Motor neuron (in vitro differentiated cells): ENCODE measurements at places on chromosomes 11 and 22. TPM values are rescaled to one million over a fixed set of nuclear protein-coding genes. Genes with fewer than 3 reads are reported as not detected.

Gene CDC42EP1
- 6.4 and 10.1 TPM in 2 replicates for total RNA-seq

Gene DERL3
- total RNA-seq: 8.4 and 9.3 TPM in 2 replicates

Gene ALX4
- total RNA-seq: 0.16 and 0.38 TPM in 2 replicates

Gene FREY1
- 1.5 and 2.2 TPM in 2 replicates for total RNA-seq

Gene TMEM191C
- 16.1 and 16.8 TPM in 2 replicates for total RNA-seq

Gene C11orf97
- not detected in 2 replicates for total RNA-seq

Gene ISX
- total RNA-seq: 0.04 and 0.09 TPM in 2 replicates

Gene GGTLC2
- not detected in 2 replicates for total RNA-seq

Gene CNGA4
- total RNA-seq: 0.43 and 0.94 TPM in 2 replicates

Gene MS4A6A
- 0.17 TPM in 1 of 2 replicates, not detected in the other for total RNA-seq

Gene PATE2
- 0.22 and 0.36 TPM in 2 replicates for total RNA-seq

Gene CRYBB3
- not detected in 2 replicates for total RNA-seq

Gene TSGA10IP
- total RNA-seq: 0.41 TPM in 1 of 2 replicates, not detected in the other

Gene INSC
- 8.3 and 8.7 TPM in 2 replicates for total RNA-seq

Gene EIF4G2
- total RNA-seq: 599 and 614 TPM in 2 replicates

DNA sequence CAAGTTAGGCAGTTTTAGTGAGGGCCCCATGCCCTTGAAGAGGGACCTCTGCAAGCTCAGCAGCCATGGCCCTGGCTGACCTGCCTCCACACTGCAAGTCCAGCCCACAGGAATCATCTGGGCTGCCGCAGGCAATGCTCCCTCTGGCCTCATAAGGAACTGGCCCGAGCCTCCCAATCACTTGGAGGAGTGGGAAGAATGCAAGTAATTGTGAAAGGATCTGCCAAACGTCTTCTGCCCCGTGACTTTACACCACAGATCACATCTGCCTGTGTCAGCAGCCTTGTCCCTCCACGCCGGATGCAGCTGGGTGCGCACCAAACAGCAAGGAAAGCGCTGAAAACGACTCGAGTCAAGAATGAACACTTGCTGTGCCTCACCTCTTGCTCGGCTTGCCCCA is 23.8 kb downstream of the OPCML start:
- no peak for ATAC-seq

- ATAC-seq: no peak
Measured at GRCh38 chr11:119602745-119603373, 126.1 kb downstream of the NECTIN1 start.

DNA sequence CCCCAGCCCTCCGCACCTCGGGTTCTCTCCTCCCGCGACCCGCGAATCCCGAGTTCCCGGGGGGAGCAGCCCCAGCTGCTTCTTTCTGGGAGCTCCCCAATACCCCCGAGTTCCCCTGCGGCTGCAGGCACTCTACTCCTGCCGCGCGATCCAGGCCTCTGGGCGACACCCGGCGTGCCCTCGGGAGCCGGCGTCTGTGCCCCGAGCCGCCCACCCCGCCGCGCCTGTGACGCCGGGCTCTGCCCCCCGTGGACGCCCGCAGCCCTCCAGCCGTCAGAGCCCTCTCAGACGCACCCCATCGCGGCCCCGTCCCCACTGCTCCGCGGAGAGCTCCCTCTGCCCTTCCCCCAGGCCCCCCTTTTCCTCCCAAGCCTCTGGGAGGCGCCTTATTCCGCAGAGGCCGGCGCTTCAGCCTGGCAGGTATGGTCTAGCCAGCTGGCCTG is 422 bp downstream of the GLB1L2 start:
- ATAC-seq: peak; percentile 58

GRCh38 chr22:36201630-36202319 is at the start of gene APOL4:
Gene APOL4 (minus strand): TSS chr22:36201809. CDS start chr22:36201734, 75 bp downstream.
- peak; percentile 11 for ATAC-seq

DNA sequence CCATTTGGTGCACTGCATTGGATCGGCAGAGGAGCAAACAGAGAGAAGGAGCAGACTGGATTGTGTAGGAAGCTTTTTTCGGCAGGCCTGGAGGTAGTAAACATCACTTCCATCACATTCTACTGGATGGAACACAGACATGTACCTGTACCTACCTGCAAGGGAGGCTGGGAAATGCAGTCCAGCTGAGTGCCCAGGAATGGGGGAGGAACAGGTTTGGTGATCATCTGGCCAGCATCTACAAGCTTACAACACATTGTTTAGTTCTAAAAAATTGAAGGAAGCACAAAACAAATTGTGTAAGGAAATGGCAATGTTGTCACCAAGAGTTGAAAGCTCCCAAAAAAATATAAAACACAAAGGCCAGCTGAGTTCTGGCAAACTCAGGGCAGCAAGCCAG is 19.1 kb downstream of the SMIM38 start:
- ATAC-seq: no peak

GRCh38 chr11:130472434-130472961 is 24.1 kb downstream of the ADAMTS15 start:
- ATAC-seq: no peak

- ATAC-seq: no peak
Measured at GRCh38 chr22:27601195-27601594, 200.4 kb downstream of the MN1 start.

- ATAC-seq: no peak
Measured at GRCh38 chr11:59145534-59145933, 2.9 kb downstream of the FAM111A start.

GRCh38 chr11:124880290-124880611 is 15.0 kb downstream of the ROBO3 start:
- no peak for ATAC-seq

DNA sequence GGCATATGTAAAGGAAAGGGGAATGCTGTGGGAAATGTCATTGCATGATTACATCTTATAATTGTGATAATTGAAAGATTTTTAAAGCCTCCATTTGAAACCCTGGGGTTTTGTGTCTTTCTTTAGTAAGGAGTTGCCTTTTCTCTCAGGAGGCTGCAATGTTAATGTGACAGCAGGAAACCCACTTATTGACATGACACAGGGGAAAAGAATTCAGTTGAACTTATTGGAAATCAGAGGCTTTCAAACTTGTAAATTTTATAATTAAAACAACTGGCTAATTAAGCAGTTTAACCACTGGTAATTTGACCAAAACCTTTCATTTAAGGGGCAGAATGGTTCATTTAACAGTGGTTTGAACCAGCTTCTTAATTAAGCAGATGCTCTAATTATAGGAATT is 31.2 kb downstream of the MRPL48 start:
- ATAC-seq: no peak

GRCh38 chr22:40182231-40182835 is 4.6 kb downstream of the TNRC6B start:
- no peak for ATAC-seq

GRCh38 chr11:87198266-87198881 is 160.6 kb downstream of the TMEM135 start:
- no peak for ATAC-seq

DNA sequence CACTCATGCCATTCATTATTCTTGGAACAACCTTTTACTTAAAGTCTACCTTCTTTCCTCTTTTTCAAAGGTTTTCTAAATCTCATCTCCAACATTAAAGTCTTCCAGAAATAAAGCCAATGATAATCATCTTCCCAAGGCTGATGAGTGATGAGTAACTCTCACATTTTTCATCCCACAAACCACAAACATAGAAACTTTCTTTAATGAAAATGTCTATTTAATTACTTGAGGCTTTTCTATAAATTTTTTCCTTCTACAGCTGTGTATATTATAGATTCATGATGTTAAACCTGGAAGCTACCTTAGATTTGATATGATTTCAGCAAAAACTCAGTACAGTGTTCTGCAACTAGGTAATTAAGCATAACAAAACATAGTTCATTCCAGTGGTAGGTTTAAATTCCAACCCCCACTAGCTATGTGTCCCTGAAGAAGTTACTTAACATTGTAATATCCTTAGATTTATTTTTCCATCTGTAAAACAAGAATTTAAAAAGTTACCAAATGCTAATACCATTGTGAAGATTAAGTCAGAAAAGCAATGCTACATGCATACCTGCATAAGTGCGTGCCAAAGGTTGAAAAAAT is 845.4 kb downstream of the KCNA4 start:
- ATAC-seq: no peak

GRCh38 chr11:87493516-87493915 is 455.8 kb downstream of the TMEM135 start:
- no peak for ATAC-seq

DNA sequence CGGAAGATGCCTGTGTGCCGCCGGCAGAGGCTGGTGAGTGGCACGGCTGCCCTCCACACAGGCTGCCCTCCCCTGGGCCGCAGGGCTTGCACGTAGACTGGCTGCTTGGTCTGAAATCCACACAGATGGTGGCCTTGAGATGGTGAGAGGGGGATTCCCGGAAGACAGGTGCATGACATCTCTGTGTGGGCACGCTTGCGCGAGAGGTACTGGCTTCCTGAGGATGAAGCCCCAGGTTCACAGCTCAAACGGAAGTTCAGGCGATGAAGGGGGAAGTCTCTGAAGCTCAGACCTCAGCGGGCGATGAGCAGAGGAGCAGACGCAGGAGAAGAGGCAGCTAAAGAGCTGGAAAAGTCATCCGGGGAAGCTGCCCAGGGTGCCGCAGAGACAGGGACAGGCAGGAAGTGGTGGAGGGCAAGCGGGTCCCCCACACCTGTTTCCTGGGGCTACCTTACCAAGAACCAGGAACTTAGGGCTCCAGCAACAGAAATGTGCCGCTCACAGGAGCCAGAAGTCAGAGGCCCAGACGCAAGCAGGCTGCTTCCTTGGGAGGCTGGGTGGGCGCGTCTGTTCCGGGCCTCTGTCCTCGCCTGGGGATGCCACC is 7.2 kb downstream of the CRELD2 start:
- ATAC-seq: no peak

- ATAC-seq: peak; percentile 82
Measured at GRCh38 chr11:12377106-12377823, at the start of gene PARVA. Gene PARVA (plus strand): TSS chr11:12377571. CDS start chr11:12377648, 77 bp downstream.

DNA sequence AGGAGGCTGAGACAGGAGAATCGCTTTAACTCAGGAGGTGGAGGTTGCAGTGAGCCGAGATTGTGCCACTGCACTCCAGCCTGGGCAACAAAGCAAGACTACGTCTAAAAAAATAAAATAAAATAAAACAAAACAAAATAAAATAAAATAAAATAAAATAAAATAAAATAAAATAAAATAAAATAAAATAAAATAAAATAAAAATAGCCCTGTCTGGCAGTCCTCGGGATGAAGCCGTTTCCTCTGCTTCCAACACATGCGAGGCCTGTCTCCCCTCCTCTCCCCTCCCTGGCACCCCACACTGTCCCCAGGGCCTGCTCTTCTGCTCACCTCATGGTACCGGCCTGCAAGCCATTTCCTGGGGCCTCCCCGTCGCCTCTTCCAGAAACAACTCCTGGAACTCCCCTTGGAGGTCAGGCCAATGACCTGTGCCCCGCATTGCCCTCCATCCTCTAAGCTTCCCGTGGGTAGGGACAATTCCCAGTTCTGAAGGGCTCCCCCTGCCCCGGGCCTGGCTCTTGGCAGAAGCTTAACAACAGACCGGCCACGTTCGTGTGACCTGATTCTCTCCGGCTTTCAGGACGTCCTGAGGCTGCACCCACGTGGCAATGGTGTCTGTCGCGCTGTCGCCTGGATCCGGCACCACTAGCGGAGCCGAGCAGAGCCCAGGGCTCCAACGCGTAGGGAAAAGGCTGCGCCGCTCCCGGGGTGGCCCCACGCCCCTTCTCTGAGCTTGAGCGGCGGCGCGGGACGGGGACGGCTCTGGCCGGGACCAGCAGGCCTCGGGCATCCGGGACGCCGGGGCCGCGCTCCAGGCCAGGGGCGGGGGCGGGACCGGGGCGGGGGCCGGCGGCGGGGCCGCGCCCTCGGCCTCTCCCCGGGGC is 456 bp upstream of the PARVB start:
- ATAC-seq: peak; percentile 14

- ATAC-seq: no peak
Measured at GRCh38 chr11:83349296-83349695, 63.1 kb upstream of the CCDC90B start.

GRCh38 chr11:68010090-68011041 is at the start of gene ALDH3B1:
Gene ALDH3B1 (plus strand): TSS chr11:68010327. CDS start chr11:68015298, 4,971 bp downstream.
- ATAC-seq: peak; percentile 69

DNA sequence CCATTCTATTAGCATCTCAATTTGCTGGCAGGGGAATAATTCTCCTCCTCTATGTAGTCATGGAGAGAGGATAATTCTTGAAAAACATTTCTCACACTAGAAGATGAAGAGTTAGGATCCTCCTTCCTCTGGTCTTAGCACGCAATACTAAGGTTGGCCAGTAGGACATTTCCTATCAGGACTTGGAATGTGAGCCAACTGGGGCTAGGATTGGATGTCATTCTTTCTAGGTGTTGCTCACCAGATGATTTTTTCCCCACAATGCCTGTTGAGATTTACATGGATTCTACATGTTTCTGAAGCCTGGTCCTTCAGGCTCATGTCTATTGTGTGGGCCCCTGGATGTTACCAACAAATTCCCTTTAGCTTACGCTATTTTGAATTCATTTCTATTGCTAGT is 28.0 kb downstream of the SLN start:
- no peak for ATAC-seq

DNA sequence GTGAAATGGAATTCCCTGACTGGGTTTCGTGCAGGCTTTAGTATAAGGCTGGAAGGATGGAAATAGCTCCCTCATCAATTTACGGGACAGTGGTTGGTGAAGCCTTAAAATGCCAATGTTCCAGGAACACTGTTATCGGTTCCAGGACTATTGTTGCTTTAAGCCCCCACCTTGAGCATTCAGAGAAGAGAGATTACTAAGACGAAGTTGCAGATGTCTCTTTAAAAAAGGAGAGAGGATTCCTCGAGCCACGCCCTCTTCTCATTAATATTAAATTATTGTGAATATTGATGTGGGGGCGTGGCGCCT is 195 bp upstream of the CREB3L1 start:
- no peak for ATAC-seq

GRCh38 chr11:88464528-88464927 is 127.0 kb upstream of the CTSC start:
- ATAC-seq: no peak

- peak; percentile 90 for ATAC-seq
Measured at GRCh38 chr11:396948-397548, 3.0 kb downstream of the PKP3 start.

GRCh38 chr11:130721736-130722135 is 194.5 kb downstream of the SNX19 start:
- no peak for ATAC-seq

DNA sequence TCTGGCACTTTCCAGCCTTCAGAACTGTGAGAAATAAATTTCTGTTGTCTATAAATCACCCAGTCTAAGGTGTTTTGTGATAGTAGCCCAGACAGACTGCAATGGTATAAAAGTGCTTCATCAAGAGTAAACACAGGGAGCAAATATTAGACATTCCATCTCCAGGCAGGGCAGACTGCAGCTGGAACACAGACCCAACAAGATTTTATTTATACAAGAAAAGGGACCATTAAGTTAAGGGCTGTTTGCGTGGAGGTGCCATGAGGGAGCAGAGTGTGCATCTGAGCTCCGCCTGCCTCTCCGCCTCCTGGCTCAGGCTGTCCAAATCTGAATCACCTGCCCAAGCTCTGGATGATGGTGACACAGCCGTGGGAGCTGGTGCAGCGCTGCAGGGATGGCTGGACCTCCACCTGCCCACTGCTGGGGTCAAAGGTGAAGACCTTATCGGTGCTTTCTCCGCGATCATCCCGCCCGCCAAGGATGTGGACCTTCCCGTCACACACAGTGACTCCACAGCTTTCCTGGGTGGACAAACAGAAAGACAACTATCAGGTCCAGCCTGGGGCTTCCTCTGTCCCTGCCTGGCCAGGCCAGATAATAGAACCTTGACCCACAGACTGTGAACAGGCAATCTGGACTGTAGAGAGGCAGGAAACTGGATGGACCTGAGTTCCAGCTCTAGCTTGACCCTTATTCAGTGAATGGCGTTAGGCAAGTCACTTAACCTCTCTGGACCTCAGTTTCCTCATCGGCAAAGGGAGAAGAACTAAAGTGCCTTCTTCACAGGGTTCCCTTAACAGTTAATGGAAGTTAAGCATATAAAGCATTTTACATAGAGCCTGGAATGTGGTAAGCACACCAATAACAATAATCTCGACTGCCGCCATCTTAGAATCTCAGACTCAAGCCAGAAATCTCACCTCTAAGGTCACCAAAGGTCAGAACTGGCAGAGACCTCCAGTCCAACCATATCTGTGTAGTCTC is 10.5 kb downstream of the KLHL35 start:
- peak; percentile 33 for ATAC-seq
